Uterus (tissue), 4 donors: ENCODE measurements at places on chromosomes 7 and 10. TPM values are rescaled to one million over a fixed set of nuclear protein-coding genes. Genes with fewer than 3 reads are reported as not detected.

NEUROD6 gene
- not detected for total RNA-seq

UTF1 gene
- not detected for total RNA-seq

SEC61A2 gene
- 23.0 TPM for total RNA-seq

PRSS1 gene
- total RNA-seq = 1.0 TPM

MSMB gene
- not detected for total RNA-seq

FXYD4 gene
- not detected for total RNA-seq

PDE6C gene
- total RNA-seq = not detected

SH2D4B gene
- 1.4 TPM for total RNA-seq

GPR15LG gene
- not detected for total RNA-seq

DIP2C gene
- total RNA-seq = 10.5 TPM

CDHR1 gene
- total RNA-seq = 1.0 TPM

HOGA1 gene
- 1.2 TPM for total RNA-seq

SCART1 gene
- 8.2 TPM for total RNA-seq

RBP4 gene
- not detected for total RNA-seq

COL26A1 gene
- 0.30 TPM for total RNA-seq

SPDYE5 gene
- total RNA-seq = not detected

CTAGE4 gene
- 0.29 TPM for total RNA-seq

PURB gene
- 63.0 TPM for total RNA-seq

MKX gene
- 4.4 TPM for total RNA-seq

STAG3 gene
- 2.5 TPM for total RNA-seq

CRYGN gene
- not detected for total RNA-seq

CNTNAP2 gene
- total RNA-seq = not detected

DENND2A gene
- total RNA-seq = 50.7 TPM

DGKB gene
- total RNA-seq = 5.9 TPM

SCIN gene
- 1.6 TPM for total RNA-seq

OPALIN gene
- not detected for total RNA-seq

PTF1A gene
- 114 TPM for total RNA-seq

STAMBPL1 gene
- 4.1 TPM for total RNA-seq
